A172 (cell line): ENCODE measurements at places on chromosomes 11 and 22.

DNA sequence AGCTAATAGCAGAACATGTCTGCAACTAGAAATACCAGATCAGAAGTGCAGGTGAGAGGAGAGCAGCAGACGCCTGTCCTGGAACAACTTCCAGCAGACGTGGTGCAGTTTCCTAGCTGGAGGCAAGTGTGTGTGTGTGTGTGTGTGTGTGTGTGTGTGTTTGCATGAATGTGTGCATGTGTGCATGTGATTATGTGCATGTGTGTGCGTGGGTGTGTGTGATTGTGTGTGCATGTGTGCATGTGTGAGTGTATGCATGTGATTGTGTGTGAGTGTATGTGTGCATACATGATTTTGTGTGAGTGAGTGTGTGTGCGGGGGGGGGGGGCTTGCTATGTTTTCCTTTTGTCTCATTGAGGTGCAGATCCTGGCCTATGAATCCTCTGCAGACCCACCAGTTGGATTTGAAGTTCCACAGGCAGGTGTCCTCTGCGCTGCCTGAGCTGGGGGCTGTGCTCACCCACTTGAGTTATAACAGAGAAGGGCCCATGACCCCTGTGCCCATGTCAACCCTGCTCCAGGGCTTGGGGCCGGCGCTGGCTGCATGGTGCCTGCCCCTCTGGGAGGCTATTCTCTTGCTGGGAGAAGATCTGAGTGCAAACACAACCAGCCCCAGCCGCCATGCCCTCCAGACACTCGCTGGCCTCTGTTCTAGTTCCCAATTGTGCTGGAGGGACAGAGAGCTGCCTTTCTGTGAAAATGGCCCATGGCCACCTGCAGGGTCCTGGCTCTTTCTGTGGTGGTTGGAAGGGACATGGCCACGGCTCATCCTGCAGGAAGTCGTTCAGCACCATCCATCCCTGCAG, 821.3 kb downstream of the BRD1 start:
- DNase-seq = no peak

DNA sequence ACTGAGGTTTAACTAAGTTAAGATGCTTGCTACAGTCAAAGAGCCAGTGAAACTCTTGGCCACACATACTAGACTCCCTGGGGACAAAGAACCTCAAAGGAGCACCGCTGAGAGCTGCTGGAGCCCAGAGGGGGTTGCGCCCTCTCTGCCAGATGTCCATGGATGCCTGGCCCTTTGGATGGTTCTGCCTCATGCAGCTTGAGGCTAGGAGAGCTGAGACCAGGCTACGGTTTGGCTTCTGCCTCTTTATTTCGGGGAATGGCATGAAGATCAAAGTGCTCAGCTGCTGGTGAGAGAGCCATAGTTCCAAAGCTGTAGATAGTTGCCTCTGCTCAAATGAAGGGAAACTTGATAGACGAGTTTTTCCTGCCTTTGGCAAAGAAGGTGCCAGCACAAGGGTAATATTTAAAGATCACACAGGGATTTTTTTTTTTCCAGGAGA, 43.0 kb downstream of the RASSF10 start:
- DNase-seq = no peak

DNA sequence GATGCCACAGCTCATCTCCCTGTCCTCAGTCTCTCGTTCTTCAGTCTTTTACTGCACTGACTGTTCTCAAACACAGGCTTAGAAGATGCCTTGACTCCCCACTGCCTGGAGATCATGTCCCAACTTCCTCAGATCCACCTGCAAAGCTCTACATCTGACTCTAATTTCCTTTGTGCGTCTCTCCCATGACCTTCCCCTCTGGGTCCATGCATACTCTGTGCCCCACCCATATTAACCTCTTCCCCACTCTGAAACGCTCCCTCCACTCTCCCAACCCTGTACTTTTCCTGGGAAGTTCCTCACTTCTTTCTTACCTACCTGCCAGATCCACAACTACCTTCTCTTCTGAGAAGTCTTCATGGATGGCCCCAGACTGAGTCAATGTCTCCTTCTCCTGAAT, 16.6 kb downstream of the IRAG1 start:
- DNase-seq = no peak

DNA sequence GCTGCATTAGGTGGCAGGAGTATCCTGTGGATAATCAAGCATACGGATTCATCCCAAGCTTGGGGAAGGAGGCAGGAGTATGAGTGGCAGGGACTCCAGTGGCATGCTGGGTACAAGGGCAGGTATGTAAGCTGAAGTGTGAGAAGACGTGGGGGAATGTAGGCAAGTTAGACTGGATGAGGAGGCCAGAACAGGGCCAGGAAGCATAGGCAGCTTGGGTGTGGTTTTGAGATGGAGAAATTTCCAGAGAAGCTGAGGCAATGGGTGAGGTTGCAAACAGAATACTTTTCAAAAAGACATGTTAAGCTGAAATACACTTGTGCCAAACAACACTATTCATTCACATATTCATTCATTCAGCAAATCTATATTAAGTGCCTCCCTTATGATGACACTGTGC, 43.1 kb upstream of the AMOTL1 start:
- DNase-seq = no peak

GRCh38 chr11:128500493-128500892, 86.9 kb downstream of the ETS1 start:
- DNase-seq = no peak

GRCh38 chr11:28009996-28010395, 98.0 kb downstream of the KIF18A start:
- DNase-seq = no peak

DNA sequence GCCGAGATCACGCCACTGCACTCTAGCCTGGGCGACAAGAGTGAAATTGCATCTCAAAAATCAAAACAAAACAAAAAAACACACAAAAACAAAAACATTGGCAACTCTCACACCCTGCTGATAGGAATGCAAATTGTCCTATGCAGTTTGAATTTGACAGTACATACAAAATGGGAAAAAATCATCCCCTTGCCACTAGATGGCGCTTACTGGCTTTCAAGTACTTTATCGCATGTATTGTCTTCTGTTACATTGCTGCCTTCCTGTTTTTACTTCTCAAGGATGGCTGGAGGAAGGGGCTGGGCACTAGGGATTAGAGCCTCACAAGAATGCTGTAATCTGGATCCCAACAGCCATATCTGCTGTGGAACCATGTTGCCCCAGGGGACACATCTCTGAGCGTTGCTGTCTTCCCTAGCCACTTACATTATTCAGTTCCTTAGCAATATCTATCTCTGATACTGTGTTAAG, 59.4 kb upstream of the A4GALT start:
- peak; percentile 71 for DNase-seq

DNA sequence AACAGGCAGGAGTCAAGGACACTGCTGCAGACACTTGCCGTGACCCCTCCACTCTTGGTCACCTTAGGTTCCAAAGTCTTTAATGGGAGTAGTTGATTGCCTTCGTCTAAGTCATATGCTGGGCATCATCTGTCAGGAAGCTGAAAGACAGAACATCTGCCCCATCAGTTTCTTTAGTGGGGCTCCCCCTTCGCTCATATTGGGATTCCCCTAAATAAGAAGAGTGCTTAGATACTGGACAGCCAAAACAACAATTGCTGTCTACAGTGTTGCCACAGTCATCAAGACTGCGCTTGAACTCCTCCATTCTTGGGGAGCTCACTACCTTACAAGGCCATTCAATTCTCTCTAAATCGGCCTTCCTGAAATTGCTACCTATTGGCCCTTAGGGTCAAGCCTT, 58.5 kb downstream of the UBASH3B start:
- no peak for DNase-seq
